NCI-H446 treated with DMSO at 0.1 percent for 48 hours (cell line): ENCODE measurements at places on chromosomes 6 and 20.

DNA sequence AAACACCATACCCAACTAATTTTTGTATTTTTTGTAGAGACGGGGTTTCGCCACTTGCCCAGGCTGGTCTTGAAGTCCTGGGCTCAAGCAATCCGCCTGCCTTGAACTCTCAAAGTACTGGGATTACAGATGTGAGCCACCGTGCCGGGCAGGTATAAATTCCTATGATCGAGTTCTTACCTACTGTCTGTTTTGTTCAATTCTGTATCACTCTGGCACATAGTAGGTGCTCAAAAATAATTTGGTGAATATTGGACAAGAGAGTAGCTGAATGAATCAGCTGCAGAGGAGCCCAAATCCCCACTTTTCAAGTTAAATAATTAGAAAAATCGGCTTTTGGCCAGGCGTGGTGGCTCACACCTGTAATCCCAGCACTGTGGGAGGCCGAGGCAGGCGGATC, 13.7 kb upstream of the ZMYND8 start:
- DNase-seq, result no peak

GRCh38 chr6:7910298-7910653, 312 bp downstream of the TXNDC5 start:
- no peak for DNase-seq

DNA sequence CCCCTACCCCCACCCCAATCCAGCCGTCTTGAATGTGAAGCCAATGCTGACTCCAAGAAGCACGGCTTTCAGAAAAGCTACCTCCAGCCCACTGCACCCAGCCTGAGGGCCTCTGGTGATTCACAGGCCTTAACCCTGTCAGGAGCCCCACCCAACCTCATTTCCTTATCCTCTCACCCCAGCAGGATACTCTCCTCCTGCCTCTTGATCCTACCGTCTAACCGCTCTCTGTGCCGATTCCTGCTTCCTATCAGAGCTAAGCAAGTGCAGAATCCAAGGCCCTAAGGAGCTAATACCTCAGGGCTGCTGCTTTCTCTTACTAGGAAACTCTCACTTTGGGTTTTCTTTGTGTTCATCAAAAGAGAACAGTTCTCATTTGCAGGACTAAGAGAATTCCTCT, 47.2 kb downstream of the TRERF1 start:
- no peak for DNase-seq

DNA sequence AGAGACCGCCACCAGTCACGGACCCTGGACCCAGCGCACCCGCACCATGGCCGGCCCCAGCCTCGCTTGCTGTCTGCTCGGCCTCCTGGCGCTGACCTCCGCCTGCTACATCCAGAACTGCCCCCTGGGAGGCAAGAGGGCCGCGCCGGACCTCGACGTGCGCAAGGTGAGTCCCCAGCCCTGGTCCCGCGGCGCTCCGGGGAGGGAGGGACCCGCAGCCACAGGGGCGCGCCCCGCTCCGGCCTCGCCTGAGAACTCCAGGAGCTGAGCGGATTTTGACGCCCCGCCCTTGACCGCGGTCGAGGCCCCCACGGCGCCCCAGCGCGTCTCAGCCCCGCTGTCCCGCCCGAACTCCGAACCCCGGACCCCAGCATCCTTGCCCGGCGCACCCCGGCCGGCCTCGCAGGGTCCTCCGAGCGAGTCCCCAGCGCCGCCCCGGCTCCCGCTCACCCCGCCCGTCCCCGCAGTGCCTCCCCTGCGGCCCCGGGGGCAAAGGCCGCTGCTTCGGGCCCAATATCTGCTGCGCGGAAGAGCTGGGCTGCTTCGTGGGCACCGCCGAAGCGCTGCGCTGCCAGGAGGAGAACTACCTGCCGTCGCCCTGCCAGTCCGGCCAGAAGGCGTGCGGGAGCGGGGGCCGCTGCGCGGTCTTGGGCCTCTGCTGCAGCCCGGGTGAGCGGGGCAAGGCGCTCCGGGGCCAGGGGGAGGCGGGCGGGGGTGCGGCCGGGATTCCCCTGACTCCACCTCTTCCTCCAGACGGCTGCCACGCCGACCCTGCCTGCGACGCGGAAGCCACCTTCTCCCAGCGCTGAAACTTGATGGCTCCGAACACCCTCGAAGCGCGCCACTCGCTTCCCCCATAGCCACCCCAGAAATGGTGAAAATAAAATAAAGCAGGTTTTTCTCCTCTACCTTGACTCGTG, at the start of gene OXT:
OXT (plus strand) TSS at position 11 of the 920 bp plus-strand sequence; CDS start at position 47, 36 bp downstream.
- no peak for DNase-seq

DNA sequence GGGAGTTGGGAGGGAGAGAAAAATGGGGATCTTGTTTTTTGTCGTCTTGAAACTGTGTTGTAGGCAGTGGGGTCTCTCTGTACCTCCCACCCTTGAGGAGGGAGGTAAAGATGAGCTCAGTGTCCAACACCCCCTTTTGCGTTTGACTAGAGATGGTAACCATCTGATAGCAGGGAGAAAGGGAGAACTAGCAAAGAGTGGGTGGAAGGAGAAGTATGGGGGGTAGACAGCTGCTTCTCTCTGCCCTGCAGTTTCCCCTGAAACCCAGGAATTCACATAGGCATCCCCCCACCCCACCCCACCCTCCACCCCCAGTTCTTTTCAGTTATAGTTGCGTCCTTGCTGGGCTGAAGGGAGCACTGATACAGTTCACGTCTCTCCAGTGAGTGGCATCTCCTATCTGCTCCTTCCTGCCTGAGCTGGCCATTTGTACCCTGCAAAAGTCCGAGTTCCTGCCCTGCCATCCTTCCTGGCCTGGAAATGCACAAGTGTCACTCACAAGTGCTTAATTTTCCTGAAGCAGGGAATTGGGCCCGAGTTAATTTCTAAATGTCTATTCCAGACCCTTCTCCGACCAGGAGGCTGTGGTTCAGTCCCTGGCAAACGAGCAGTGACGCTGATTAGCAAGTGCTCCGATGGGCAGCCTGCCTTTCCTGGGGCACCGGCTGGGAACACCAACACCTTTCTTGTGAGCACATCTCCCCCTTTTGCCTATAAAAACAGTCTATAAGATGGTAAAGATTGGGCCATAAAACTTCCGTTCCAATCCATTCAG, 1.5 kb downstream of the SIRPA start:
- no peak for DNase-seq

DNA sequence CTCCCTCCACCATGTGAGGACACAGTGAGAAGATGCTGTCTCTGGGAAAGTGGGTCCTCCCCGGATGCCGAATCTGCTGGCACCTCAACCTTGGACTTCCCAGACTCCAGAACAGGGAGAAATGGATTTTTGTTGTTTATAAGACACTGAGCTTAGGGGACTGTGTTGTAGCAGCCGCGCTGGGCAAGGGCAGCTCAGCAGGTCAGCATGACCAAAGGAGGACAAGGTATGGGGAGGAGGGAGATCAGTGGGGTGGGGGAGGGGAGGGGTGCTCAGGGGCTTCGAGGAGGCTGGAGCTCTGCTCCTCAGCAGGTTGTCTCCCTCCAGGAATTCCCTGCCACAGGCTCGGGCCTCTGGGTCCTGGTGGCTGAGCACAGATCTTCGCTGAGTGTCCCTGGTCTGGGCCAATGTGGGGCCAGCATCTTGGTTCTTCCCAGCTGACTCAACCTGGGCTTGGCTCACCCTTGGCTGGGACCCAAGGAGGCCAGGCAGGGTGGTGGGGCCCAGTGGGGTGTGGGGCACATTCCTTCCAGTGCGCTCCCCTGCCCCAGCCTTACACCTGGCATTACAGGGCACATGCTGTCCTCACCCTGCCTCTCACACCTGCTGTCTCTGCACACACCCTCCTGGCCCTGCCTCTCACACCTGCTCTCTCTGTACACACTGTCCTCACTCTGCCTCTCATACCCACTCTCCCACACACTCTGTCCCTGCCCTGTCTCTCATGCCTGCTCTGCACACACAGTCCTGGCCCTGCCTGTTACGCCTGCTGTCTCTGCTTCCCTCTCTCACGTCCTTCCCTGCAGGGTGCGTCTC, 107.3 kb downstream of the SYCP2 start:
- DNase-seq, result no peak

GRCh38 chr20:59634435-59635005, 30.2 kb downstream of the PHACTR3 start:
- no peak for DNase-seq

DNA sequence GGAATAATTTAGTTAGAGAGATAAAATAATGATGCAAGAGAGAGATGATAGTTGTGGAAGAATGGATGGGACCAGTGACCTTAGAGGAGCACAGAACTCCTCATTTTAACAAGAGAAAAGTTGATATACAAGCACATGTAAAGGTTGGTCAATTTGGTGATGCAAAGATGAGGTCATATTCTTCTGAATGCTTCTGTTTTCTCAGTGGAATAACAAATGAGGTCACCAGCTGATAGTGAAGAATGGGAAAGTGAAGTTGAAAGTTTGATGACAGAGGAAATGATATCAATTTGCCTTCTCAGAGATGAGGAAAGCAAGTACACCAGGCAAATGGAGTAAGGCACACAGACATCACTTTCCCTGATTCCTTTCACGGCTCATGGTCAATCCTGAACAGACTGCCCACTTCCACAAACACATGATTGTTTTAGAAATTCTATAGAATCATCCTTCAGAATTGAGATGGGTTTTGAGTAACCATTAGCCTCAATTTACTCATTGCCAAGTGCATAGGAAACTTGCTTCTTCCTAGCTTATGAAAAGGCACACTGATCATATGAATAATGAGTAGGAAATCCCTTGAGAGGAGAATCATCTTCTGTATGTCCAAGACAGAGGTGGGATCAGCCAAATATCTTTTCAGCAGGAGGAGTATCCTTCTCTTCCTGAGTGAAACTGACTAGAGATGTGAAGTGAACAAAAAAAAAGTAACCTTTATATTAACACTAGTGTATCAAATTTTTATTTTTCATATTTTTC, 82.4 kb upstream of the TCF21 start:
- DNase-seq, result no peak

DNA sequence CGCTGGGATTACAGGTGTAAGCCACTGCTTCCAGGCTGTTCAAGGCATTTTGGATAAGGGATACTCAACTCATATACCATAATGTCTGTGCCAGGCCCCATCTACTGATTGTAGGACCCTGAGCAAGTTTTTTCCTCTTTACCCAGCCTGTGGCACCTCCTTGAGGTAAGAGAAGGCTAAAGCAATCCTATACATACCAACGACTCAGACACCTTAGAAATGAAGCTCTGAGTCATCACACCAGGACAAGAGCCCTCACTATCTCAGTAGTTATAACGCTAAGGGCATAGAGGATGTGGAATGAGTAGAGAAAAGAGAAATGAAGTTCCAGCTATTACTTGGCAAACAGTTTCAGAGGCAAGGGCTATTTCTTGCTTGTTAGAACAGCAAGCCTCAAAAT, 16.9 kb downstream of the NDRG3 start:
- no peak for DNase-seq

GRCh38 chr6:3612341-3613041, 139.0 kb downstream of the PXDC1 start:
- peak; percentile 77 for DNase-seq
